ENCODE measurements at places on chromosomes 6 and 20. TPM values are rescaled to one million over a fixed set of nuclear protein-coding genes. Genes with fewer than 3 reads are reported as not detected.

SAMD3 gene
- total RNA-seq = not detected

RNF182 gene
- 0.85 TPM for total RNA-seq

FNDC1 gene
- not detected for total RNA-seq

- no peak for DNase-seq
These were observed 40.7 kb downstream of the ZNF451 start for GRCh38 chr6:57130661-57131177.

DNA sequence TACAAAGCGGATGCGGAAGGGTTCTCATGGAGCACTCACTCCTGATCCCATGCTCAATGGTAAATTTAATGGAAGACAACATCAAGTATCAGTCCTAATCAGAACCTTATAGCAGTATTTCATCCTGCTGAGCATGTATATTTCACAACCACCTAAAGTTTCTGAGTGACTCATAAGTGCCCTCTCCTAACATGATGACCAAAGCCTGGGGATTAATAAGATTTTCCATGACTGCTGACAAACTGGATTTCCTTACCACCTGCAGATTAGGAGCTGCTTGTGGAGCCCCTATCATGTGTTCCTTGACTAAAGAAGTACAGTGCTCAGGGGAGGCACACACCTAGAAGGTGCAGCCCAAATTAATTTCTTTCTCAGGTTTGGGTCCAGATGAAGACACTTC is 112.8 kb downstream of the INSM1 start:
- DNase-seq = peak; percentile 17

GRCh38 chr6:74320715-74321114 is 624.7 kb downstream of the CD109 start:
- no peak for DNase-seq

DNA sequence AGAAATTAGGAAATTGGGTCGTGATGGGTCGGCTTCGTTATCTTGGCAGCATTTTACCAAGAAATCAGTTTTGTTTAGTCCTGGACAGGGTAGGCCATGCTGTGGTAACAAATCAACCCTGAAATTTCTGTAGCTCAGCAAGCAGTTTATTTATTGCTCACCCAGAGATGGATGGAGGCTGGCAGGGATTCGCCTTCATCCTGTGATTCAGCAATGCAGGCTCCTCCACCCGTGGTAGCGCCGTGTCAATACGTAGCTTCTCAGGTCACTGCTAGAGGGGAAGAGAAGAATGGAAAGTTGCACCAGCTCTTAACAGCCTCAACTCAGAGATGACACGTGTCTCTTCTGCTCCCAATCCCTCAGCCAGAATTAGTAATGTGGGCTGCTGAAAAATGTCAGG is 157.0 kb upstream of the SGK1 start:
- DNase-seq = no peak

DNA sequence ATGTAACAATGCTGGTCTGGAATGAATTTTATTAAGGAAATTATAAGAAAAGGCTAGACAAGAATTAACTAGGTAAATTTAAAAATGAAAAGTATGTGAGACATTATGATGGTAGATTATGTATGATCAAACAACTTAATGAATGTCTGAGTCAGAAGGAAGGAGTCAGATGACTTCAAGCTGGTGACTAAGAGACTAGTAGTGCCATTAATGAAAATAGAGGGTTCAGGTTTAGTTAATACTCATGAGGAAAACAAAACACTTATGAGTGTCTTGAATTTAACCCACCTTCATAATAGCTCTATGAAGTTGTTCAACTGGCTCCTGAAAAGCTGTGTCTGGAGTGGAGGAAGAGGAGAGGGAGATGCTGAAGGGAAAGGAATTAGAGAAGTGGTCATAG is 256.3 kb downstream of the ADGRB3 start:
- no peak for DNase-seq

DNA sequence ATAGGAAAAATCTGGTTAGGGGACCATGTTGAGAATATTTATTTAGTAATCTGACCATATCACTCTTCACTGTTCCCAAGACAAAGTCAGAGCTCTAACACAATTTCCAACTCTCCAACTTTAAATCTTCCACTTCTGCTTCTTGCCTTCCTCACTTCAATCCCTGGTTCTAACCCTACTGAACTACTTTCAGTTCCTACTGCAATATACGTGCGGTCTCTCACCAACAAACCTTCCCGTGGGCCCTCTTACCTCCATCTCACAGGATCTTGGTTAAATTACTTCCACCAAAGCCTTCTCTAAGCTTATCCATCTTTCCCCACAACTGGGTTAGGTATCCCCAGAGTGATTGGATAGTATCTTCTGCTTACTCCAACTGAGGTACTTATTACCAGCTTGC is 8.0 kb downstream of the EIF2S2 start:
- DNase-seq = no peak

GRCh38 chr6:95547043-95547442 is 30.3 kb upstream of the MANEA start:
- DNase-seq = no peak

DNA sequence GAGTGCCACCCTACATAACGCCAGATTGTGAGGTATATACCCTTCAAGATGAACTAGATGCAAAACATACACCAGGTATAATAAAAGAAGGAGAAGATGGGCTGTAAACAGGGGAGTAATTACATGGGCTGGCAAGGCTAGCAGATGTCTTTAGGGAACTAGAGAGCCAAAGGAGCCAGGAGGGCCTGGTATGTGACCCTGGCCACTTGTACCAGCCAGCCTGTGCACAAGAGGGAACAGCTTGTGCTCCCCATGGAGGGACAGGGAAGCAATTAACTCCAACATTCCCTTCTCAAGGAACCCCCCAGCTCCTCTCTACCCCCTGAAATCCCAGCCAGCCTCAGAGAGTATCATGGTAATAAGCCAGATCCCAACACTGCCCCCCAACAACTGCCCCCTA is 139.9 kb downstream of the HIVEP2 start:
- no peak for DNase-seq

DNA sequence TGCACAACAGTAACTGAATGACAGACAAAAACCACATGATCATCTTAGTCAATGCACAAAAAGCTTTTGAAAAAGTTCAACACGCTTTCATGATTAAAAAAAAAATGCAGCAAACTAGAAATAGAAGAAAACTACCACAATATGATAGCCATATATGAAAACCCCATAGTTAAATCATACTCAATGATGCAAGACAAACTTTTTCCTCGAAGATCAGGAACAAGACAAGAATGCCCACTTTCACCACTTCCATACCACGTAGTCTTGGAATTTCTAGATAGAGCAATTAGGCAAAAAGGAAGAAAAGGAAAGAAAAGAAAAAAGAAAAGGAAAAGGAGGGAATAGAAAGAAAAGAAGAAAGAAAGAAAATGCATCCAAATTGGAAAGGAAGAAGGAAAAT is 44.6 kb upstream of the SLC23A2 start:
- DNase-seq = no peak

DNA sequence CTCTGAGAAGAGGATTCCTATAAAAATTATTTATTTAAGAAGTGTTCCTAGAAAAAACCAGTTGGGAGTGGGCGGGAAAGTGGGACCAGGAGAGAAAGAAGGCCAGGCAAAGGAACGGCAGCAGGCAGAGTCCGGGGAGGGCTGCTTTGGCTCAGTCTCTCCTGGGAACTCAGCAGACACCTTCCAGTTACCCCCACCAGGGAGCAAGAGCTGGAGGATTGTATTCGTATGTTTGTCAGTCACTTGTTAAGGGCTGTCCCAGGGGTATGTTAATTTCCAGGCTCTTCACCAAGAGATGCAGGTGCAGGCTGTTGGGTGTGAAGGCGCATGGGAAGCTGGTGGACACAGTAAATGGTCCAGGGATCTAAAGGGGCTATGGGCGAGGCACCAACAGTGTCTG is 53.0 kb upstream of the CHD6 start:
- DNase-seq = no peak

Data from dermis blood vessel endothelial cell (primary cell).